NCI-H1048 (cell line): ENCODE measurements at places on chromosomes 12 and 14.

DNA sequence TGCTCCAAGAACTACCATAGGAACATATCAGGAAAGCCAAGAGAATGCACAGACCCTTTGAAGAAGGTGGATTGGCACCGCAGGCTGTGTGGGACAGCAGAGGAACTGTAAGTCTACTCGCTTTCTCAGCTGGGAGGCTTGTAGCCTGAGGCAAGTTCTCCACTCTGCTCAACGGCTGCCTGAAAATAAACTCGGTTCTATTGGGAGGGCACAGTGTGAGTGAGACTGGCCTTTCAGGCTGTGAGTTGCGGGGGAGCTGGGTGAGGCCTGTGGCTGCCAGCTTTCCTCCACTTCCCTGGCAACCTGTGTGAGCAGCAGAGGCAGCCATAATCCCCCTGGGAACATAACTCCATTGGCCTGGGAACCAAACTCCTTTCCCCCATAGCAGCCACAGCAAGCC is 132.1 kb downstream of the ANKS1B start:
- DNase-seq: no peak

DNA sequence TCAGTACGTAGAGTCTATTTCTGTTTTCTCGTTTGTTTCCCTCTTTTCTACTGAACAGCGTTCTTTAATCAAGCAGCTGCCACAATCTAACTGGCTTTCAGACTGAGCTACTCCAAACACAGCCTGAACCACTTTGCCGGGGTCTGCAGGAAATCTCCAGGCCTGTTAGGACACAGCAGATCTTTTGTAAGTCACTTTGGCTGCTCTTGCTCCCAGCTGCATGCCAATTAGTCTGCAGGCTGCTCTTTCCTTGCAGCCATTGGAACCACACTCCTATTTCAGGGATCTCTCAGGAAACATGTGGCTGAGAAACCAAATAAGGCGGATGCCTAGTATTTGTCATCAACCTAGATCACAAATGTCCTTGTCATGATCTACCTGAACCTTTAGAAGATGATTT is 73.6 kb downstream of the TMTC1 start:
- no peak for DNase-seq

- DNase-seq: no peak
Measured at GRCh38 chr14:72913809-72914208, 12.5 kb upstream of the DCAF4 start.

GRCh38 chr14:20002319-20002718 is 356 bp downstream of the OR4Q2 start:
- no peak for DNase-seq

- DNase-seq: no peak
Measured at GRCh38 chr12:90977224-90977623, 22.2 kb upstream of the CCER1 start.

GRCh38 chr12:131383291-131383690 is 327.6 kb upstream of the SFSWAP start:
- DNase-seq: no peak

DNA sequence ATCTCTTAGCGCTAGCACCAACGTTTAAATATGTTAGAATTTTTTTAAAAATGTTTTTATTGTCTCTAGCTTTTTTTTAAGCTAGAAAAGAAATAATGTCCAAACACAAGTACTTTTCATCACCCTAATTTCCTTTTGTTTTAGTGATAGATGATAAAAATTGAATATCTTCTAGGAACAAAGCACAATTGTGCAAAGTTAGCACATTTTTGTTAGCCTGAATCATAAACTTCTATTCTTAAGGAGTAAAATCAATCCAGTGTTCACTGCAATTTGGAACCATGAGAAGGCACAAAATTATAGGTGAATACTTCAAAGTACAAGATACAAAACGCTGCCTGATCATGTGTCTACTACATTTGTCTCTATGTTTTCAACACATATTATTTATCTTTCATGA is 408.5 kb upstream of the RPL10L start:
- no peak for DNase-seq

GRCh38 chr12:92736605-92737004 is 33.8 kb downstream of the PLEKHG7 start:
- DNase-seq: no peak

DNA sequence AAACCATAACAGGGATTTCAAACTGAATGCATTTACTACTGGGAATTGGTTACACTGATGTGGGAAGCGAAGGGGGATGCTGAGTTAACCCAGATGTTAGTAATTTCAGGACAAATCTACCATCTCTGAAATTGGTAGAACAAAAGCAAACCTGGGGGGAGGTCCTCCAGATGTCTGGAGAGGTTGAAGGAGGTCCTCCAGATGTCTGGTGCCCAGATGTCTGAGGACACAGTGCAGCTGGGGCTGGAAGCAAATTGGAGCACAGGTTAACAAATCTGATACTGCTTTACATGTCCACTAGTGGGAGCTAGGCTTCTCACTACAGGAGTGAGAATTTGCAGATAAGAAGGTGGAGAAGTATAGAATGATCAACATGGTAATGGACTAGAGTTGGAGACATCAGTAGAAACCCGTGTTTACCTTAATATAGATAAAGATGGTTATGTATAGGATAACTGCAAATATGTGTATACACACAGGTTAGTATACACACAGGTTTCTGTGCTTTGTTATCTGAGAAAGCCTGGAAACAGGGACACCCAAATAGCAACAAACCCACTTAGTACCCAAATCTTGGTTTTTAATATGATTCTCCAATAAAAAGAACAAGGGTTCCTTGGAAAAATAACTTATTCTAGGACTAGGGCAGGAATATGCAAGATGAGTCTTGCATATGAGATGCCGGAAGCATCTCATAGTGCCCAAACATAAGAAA is 162.5 kb downstream of the C12orf50 start:
- no peak for DNase-seq

GRCh38 chr14:64979336-64980074 is 7.2 kb upstream of the FNTB start:
- no peak for DNase-seq

- DNase-seq: no peak
Measured at GRCh38 chr12:75155962-75156361, 53.7 kb downstream of the KCNC2 start.

- no peak for DNase-seq
Measured at GRCh38 chr12:52517888-52518287, 2.3 kb downstream of the KRT5 start.

GRCh38 chr12:104790296-104791125 is 167.6 kb downstream of the SLC41A2 start:
- no peak for DNase-seq

GRCh38 chr14:104968153-104968527 is 10.0 kb downstream of the AHNAK2 start:
- no peak for DNase-seq

DNA sequence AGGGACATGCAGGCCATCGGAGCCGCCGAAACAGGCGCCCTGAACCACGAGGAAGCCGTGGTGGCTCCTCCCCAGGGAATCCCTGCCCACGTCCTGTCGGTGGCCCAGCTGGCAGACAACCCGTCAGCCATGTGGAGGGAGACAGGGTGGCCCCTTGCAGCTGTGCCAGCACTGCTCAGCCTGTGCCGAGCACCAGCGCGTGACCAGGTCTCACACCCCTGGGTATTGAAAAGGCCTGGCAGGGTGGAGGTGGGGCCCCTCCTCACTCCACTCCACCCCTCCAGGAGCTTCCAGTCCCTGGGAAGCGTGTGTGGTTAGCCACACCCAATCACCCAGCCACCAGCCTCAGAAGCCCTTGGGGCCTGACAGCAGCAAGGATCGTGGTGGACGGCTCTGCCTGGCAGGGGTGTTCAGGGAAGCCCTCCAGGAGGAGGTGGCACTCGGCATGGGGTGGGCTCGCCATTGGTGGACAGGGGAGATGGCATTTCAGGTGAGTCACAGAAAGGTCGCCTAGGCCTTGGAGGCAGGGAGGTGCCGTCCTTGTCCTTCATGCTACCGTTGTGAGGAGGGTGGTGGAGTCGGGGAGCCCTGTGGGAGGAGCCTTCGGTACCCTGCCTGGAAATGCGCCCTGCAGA is 12.3 kb upstream of the DLK1 start:
- no peak for DNase-seq

DNA sequence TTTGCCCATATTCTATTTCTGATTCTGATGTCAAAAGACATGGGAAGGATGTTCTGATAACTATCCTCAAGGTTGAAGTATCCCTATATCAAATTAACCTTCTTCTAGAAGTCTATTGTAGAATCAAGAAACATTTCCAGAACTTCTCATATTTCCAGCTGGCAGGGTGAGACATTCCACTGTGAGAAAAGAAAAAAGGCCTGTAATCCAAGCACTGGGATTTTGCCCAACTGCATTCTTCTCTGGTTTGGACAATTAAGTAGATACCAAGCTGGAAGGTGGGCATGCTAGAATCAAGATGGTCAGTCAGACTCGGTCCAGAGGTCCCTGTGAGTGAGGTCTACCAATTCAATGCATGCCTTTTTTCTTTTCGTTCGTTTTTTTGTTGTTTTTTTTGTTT is 60.9 kb downstream of the MAP3K9 start:
- DNase-seq: no peak
